ENCODE measurements at places on chromosomes 7 and 10. TPM values are rescaled to one million over a fixed set of nuclear protein-coding genes. Genes with fewer than 3 reads are reported as not detected.

GRCh38 chr7:41696323-41696916 is 6.5 kb downstream of the INHBA start:
- H3K4me3 ChIP-seq = peak overlapping the region; percentile 95
- peak overlapping the region; percentile 94 for H3K27ac ChIP-seq
- DNase-seq = peak; percentile 88
- H3K4me1 ChIP-seq = peaks cover 27% of the 10 kb centered on the region
- peaks cover 87% of the 10 kb centered on the region for H3K36me3 ChIP-seq
- no peaks in the 10 kb centered on the region for H3K27me3 ChIP-seq

DNA sequence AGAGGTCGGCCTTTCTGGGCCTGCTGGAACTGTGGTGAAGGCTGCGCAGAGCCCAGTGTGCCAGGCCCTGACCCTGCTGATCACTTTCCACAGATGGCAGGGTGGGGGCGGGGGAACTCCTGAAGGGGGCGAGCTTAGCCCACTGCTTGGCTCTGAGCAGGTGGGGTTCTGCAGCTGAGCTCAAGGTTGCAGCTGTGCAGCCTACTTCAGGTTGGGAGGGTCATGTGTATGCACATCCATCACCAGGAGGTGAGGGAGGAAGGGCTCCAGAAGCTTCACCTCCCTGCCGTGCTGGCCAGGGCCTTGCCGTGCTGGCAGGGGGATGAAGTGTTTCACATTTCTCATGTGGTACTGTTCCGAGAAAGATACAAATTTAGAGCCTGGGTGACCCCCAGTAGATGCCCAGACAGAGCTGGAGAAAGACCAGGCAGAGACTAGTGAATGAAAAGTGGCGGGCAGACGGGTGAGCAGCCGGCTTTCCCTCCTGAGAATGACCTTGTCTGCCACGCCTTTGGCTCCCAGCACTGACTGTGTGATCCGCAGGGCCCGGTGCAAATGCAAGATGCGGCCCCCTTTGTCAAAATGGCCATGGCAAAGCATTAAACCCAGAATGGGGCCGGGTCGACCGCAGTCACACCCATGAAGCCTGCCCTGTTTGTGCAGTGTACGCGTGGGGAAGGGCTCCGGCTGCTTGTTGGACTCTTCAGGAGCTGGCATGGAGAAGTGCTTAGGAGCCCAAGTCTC is 25.2 kb downstream of the FAM241B start:
- H3K4me3 ChIP-seq = no peak overlapping the region
- DNase-seq = no peak
- no peaks in the 10 kb centered on the region for H3K36me3 ChIP-seq
- H3K27ac ChIP-seq = no peak overlapping the region
- H3K4me1 ChIP-seq = no peaks in the 10 kb centered on the region
- H3K27me3 ChIP-seq = peaks cover 47% of the 10 kb centered on the region

The AZGP1 gene
- not detected for total RNA-seq

DNA sequence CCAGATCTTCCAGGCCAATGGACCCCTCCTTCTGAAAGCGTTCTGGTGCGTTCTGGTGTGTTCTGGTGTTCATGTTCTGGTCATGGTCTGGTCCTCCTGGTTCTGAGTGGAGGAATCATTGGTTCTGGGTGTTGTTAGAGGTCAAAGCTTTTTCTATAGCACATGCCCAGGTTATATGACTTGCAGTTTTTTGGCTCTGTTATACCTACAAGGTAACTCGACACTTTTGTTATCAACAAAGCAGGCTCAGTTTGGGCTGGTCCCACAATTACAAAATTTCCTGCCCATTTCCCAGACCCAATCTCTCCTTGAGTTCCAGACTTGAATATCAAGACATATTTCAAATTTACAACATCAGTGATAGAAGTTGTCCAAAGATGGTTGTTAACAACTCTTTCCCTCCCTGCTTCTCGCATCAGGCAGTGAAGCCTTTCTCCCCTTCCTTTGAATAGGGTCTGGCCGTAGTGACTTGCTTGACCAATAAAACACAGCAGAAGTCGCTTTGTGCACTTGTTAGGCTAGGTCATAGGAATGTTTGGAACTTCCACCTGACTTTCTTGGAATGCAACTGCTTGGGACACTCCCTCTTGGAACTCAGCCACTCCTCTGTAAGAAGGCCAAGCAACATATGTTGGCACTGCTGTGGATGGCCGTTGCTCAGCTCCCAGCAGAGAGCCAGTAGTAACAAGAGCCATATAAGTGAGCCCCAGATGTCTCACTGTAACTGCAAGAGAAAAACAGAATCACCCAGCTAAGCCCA is 83.1 kb upstream of the STEAP1B start:
- H3K4me1 ChIP-seq = peaks cover 37% of the 10 kb centered on the region
- peak overlapping the region; percentile 67 for H3K27ac ChIP-seq
- H3K27me3 ChIP-seq = no peaks in the 10 kb centered on the region
- no peaks in the 10 kb centered on the region for H3K36me3 ChIP-seq
- peak; percentile 96 for DNase-seq

DNA sequence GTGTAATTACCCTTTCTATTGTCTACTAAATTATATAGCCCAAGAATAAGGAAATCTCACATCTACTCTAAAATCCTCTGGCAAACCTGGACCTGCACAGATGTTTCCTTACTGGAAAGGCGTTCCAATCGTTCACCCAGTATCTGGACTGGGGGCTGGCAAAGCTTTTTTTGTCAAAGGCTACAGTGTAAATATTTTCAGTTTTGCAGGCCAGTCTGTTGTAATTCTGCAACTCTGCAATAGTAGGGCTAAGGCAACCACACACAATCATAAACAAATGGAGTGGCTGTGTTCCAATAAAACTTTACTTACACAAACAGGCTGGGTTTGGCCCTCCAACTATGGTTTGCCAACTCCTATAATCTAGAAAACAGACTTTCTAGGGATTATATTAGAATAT is 56.2 kb downstream of the GLI3 start:
- no peaks in the 10 kb centered on the region for H3K36me3 ChIP-seq
- no peaks in the 10 kb centered on the region for H3K27me3 ChIP-seq
- DNase-seq = no peak

DNA sequence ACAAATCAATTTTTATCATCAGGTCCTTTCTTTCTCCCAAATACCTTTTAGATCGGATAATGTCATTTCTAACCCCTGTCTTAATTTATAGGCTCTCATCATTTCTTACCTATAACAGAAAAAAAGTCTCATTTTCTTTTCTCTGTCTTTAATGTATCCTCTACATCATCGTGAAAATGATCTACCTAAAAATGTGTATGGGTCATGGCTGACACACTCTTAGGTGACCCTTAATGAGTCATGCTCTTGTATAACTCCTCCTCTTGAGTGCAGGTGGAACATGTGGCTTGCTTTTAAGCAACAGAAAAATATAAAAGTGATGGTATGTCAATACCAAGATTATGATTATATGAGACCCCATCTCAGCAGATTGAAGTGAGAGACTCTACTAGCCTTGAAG is 139.4 kb downstream of the SEMA3C start:
- peaks cover 54% of the 10 kb centered on the region for H3K4me1 ChIP-seq
- peaks cover 7% of the 10 kb centered on the region for H3K36me3 ChIP-seq
- peak; percentile 61 for DNase-seq
- H3K27ac ChIP-seq = no peak overlapping the region
- no peaks in the 10 kb centered on the region for H3K27me3 ChIP-seq
- H3K4me3 ChIP-seq = no peak overlapping the region

- no peaks in the 10 kb centered on the region for H3K4me1 ChIP-seq
- H3K36me3 ChIP-seq = no peaks in the 10 kb centered on the region
- DNase-seq = no peak
- H3K27ac ChIP-seq = no peak overlapping the region
- no peak overlapping the region for H3K4me3 ChIP-seq
Observed at GRCh38 chr7:22884911-22885788, 62.5 kb upstream of the TOMM7 start.

DNA sequence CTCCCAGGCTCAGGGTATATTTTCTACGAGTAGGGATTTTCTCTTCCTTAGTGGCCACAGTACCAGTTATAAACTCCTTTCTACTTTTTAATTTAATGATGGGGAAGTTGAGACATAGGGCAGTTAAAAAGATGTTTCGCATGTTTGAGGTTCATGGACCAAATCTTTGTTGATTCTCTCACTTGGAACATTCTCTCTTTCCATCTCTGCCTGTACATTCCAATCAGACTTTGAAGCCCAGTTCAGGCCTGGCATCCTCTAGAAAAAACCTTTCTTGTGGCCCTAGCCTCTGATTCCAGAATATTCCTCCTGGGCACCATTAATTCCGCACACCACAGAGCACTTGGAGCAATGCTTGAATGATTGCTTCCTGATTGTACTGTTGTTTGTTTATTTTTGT is 18.5 kb downstream of the SLC13A4 start:
- H3K27ac ChIP-seq = no peak overlapping the region
- peaks cover 27% of the 10 kb centered on the region for H3K4me1 ChIP-seq
- H3K27me3 ChIP-seq = no peaks in the 10 kb centered on the region
- H3K4me3 ChIP-seq = no peak overlapping the region
- H3K36me3 ChIP-seq = no peaks in the 10 kb centered on the region
